ENCODE measurements at places on chromosomes 13 and 19.

GRCh38 chr13:64154514-64154913 is 2738.9 kb upstream of the PCDH20 start:
- no peak for DNase-seq

DNA sequence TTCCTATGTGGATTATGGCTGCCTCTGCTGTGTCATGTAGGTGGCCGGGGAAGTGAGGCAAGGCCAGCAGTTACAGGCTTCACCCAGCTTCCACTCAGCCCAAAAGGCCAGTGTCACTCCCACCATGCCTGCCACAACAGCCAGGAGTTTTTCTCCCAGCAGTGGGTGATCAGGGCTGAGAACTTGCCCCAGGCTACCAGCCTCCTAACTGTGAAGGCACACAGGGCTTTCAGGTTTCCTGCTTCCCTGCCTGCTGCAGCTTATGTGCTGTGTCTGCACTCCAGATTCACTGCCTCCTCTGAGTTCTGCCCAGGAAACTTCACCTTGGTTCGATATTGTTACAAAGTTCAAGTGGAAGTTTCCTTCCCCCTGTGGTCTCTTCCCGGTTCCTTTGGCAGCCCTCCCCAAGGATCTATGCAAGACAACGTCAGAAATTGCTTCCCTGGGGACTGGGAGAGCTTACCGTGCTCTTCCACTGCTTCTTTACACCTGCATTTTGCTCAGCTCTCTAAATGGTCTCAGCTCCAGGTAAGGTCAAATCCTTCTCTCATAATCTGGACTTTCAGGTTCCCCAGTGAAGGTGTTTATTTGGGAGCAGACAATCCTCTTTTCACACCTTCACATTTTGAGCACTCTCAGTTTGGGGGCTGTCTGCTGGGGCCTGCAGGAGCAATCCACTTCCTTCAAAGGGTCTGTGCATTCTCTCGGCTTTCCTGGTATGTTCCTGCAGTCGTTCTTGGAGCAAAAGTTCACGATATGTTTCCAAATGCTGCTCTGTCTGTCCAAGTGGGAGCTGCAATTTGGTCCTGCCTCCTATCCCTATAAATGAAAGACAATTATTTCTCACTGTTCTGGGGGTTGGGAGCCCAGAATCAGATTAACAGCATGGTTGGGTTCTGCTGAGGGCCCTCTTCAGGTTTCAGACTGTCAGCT is 1730.1 kb upstream of the PRR20A start:
- DNase-seq = no peak

DNA sequence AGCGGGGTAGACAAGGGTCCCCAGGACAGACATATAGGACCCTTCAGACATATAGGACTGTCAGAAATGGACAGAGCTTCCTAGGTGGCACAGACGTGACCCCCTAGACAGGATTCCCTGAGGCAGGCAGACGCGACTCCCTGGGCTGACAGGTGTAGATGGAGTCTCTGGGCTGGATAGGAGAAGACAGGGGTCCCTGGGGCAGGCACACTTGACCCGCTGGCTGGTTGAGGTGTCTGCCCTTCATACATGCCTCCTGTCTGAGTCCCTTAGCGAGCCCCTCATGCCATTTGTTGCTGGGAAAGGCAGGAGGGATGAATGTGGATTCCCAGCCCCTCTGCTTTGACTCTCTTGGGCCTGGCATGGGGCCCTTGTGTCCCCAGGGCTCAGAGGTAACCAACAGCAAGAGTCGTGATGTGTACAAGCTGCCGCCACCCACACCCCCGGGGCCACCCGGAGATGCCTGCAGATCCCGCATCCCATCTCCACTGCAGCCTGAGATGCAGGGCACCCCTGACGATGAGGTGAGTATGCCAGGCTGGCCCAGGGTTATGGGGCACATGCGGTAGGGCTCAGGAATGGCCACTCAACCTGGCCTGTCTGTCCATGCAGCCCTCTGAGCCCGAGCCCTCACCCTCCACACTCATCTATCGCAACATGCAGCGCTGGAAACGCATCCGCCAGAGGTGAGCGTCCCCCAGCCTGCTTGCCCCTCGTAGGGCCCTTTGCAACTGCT is 3.0 kb downstream of the HSPB6 start:
- DNase-seq = no peak

GRCh38 chr13:101631395-101631794 is 178.9 kb downstream of the ITGBL1 start:
- no peak for DNase-seq

DNA sequence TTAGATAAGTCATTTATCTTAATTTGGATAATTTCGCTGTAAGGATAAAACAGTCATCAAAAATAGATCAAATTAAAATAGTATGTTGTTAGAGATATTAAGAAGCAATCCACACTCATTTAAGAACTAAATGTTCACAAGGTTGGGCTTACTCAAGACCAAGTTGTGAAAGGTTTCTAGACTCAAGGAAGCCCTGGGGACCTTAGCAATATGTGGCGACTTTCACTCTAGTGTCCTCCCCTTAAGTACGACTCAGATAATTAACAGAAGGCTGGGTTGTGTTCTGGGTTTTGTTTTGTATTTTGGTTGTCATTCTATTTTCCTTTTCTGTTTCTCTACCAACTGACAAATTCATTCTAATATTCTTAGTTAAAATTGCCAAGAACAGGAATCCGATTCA is 1008.0 kb downstream of the PCDH9 start:
- no peak for DNase-seq

All from retina (tissue), 1 donor.